Activated naive CD4-positive, alpha-beta T cell treated with Interleukin-2 at 50 U/mL for 16 hours (primary cell): ENCODE measurements at places on chromosomes 1 and 21.

- peak; percentile 80 for DNase-seq
These were observed at the start of gene IFNLR1 for GRCh38 chr1:24186993-24187790. Gene IFNLR1 (minus strand): TSS chr1:24187289. CDS start chr1:24187248, 41 bp downstream.

GRCh38 chr1:54398963-54399528 lies 7.1 kb downstream of the SSBP3 start:
- no peak for DNase-seq

DNA sequence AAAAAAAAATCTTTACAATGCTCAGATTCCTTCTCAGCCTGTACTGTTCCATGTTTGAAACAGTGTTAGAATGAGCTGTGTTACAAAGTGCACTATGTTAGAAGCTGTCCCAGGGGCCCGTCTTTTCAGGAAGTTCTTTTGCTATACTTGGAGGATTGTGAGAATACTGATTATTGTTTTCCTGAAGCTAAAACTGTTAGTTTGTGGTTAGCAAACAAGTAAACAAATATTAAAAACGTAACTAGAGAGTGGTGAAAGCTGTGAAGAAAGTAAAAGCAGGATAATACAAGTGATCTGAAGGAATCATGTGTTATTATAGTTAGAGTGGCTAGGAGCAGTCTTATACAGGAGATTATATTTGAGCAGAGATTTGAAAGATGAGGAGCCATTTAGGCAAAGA lies 35.6 kb downstream of the CAMSAP2 start:
- DNase-seq = no peak

DNA sequence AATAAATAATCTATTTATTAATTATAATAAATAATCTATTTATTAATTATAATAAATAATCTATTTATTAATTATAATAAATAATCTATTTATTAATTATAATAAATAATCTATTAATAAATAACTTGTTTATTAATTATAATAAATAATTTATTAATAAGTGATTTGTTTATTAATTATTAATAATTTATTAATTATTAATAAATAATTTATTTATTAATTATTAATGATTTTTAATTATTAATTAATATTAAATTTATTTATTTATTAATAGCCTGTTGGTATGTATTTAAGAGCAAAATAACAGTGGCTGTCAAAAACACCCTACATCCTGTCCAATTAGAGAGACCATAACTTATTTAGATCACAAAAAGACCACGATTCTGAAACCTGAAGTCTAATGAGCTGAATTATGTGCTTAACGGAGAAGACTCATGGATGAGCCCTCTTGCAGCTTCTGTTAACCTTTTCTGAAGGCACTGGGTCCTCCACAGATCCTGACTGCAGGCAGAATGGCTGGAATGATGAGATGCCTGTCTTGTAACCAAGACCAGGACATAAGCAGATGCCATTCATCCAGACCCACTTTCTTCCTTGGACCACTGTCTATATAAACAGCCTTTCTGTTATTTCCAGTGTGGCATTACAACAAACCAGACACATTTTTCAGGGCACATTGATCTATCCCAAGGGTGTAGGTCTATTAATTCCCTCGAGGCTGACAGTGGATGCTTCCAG lies 134.2 kb downstream of the SETD4 start:
- no peak for DNase-seq

DNA sequence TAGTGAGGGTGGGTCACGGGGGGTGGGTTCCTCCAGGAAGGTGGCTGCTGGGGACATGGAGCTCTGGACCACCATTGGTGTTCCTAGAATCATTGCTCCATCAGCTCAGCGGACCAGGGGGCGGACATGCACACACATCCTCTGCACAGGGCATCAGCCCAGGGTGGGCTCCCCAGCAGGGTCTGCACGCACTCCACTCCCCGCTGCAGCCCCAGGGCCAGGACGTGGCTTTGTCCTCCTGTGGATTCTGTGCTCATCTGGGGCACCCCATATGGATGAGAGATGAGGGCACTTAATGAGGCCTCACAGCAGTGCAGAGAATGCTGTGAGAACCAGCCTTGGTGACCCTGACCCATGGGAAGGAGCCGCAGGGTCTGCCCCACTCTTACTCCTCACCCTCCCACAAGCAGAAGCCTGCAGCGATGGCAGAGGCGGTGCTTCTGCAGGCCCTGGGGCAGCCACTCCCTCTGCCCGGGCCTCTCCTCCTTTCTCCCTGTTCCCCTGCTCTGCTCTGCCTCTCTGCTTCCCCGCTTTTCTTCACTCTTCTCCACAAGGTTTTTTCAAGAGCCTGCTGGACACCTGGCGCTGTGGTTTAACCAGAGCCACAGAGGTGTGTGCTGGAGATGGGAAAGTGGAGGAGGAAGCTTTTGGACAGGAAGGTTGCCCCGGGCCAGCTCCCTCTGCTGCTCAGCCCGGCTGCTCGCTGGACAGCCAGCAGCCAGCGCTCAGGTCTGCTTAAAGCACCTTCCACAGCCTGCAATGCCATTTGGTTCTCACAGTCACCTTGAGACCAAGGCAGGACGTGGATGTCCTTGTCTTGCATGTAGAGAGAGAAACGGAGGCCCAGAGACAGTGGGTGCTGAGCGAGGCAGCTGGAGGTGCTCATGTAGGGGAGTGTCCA lies 26.3 kb upstream of the PCBP3 start:
- DNase-seq = no peak

DNA sequence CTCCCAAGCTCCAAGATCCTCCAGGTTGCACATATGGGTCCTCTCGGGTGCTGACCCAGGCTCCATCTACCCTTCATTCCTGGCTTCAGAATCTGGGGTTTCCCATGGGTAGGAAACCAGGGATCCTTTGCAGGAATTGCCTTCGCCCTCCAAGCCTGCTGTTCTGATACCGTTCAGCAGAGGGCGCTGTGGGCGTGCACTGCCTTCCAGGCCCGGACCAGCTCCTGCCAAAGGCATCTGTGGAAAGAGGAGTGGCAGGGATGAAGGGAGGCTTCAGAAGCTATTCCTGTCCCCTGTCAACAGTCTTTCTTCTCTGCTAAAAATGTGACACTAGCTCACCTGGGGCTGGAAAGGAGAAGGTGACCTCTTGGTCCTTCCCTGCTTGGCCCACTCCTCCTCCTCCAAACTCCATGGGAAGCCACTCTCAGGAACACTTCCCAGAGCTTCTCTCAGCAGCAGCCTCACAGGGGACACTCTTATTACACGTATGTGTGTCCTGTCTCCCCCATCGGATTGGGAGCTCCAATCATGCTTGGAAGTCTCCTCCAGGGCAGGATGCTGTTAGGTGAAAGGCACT lies 71.2 kb downstream of the VWA5B1 start:
- peak; percentile 17 for DNase-seq

DNA sequence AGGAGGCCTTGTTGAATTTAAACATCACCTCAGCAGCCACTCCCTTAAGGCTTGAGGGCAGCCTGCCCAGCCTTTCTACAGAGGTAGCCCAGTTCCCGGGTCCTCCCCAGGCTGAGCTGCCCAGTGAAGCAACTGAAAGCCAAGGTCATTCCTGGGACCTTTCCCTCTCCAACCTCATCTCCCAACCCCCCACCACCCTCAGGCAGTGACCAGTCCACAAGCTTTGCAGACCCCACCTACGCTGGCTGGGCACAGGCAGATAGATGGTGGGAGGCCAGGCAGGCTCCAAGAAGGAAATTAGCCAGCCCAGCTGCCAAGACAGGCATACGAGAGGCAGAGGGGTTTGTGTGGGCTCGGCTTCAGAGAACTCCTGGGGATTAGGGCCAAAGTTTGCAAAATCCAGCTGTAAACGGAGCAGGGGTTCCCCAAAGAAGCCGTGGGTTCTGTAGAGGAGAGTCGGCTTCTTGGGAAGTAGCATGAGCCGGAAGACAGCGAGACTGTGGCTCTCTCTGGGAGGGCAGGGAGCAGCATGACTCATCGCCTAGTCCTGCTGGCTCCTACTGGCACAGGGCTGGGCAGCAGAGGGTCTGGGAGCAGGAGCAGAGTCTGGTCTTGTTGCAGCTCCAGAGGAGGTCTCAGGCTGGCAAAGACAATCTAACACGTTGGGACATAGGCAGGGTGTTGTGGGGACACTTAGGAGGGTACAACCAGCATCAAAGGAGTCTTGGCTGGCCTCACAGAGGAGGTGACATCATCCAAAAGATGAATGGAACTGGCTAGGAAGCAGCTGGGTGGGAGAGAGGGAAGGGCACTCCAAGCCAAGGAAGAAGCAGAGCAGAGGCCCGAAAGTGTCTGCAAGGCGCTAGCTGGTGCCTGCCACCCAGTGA lies 2.8 kb upstream of the ZC3H12A start:
- DNase-seq = no peak

DNA sequence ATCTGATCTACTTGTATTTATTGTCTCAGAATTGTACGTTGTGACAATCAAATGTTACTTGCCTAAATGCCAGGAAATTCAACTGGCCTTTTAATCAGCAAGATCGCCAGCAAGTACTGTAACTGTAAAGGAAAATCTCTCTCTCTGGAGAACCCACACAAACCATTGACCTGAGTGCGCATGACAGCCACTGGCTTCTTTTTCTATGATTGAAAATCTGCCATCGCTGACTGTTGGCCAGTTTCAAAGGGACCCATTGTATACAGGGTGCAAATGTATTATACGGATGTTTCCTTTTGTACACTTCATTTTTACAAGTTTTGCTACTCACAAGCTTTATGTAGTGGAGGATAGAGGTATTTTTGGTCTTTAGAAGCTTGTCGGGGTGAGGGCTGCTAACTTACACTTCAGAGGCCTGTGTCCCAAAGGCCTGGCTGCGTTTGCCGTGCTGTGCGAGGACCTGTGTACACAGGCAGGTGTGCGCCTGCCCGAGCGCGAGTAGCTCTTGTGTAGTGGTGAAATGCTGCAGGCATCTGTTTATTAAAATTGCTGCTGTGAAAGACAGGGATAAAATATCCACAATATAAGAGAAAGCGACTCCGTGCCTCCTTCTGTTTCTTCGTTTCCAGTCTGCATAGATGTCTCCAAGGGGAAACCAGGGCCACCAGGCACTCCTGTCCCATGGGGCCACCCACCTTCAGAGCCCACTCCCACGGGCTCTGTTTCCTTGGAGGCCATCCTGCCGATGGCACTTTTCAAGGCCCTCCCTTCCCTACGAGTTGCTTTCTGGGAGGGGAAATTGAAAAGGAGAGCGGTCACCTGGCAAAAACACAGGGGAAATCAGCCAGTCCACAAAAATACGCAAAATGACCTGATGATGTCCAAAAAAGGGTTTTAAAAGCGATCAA lies 25.3 kb upstream of the TRAPPC10 start:
- DNase-seq = no peak

DNA sequence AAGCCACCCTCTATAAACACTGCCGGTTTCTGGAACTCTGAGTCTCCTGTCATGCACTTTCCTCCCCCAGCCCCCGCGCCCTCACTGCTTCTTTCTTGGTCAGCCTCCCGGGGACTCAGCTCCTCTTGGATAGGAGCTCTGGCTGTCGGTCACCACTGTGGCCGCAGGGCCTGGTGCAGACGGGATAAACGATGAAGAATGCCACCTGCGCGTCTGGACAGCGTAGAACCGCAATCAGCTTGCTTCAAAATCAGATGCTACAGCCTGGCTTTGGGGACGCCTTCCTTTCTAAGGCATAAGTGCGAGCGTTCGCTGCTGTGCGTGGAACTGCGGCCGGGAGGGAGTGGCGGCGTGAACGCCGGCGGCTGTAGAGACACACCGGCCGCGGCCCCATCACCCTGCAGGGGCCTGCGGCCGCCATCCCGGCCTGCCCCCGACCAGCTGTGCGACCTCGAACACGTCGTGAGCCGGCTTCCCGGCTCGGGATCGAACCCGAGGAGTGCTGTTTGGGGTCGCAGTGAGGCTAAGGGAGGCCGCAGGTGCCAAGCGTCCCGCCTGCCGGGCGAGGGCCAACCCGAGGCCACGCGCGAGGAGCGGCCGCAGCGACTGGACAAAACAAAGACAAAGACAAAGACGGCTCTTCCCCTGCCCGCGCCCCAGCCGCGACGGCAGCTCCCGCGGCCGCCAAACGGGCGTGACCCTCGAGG lies 688 bp downstream of the PTTG1IP start:
- DNase-seq = peak; percentile 31

- DNase-seq = no peak
These were observed 55.5 kb downstream of the MPZL1 start for GRCh38 chr1:167777269-167777650.

- DNase-seq = no peak
These were observed 278.2 kb downstream of the DSCAM start for GRCh38 chr21:40568807-40569206.

DNA sequence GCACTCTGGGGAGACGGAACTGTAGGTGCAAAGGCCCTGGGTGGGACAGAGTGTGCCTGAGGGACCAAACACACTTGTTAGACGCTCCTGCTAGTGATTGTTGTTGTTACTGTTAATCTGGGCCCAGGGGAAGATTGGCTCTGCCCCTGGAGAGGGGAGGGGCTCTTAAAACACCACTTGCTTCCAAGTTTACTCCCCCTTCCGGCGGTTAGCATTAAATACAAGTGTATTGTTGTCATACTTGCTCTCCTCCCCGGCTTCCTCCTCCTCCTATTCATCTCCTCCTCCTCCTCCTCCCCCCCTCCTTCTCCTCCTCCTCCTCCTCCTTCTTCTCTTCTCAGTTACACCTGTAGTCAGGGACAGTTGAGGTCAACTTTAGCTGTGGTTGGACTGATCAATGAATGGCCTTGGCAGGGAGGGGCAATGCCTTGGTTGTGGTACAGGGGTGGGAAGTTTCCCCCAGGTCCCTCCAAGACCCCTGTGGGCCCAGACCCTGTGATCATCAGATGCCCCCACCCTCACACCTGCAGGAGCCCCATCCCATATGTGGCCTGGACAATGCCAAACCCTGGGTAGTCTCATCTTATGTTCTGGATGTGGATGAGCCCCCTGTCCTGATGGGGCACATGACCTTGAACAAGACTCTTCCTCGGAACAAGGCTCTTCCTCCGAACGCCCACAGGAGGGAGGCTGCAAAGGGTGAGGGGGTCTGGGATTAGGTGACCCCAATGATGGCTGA lies 217.3 kb downstream of the PTPRU start:
- DNase-seq = no peak

GRCh38 chr1:21318057-21318713 lies 27.9 kb upstream of the ECE1 start:
- DNase-seq = no peak

- DNase-seq = no peak
These were observed 16.5 kb downstream of the LSS start for GRCh38 chr21:46211786-46212720.

- no peak for DNase-seq
These were observed 66.7 kb upstream of the PARP1 start for GRCh38 chr1:226474443-226475141.

GRCh38 chr1:36322041-36322785 lies 1.2 kb downstream of the EVA1B start:
- no peak for DNase-seq

GRCh38 chr21:45469273-45470086 lies 64.5 kb downstream of the COL18A1 start:
- DNase-seq = no peak

DNA sequence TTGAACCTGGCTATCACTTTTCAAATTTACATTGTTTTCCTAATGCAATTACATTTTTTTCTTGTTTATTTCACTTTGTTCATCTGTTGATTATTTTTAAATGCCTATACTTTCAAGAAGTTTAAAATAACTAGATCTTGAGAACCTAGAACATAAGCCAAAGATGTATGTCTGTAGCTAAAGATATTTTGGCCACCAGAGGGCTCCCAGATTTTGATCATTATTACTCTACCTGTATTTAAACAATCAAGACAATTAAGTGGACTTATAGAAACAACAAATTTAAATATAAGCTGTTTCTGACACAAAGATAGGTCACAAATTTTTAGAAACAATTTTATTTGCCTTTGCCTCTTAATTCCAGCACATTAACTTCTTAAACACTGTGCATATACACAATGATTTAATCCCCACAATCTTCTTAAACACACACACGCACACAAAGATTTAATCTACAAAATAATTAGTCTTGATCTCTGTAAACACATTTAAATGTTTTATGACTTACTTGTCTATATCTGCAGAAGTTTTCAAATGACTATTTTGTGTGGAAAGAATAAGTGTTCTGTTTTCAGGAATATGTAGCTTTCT lies 380.0 kb downstream of the DSCAM start:
- DNase-seq = no peak
